ENCODE measurements at places on chromosomes 3 and 15.

GRCh38 chr15:29456964-29457363 lies 187.3 kb upstream of the NSMCE3 start:
- no peak for DNase-seq

GRCh38 chr3:50630877-50631276 lies 13.9 kb downstream of the MAPKAPK3 start:
- peak; percentile 57 for DNase-seq

DNA sequence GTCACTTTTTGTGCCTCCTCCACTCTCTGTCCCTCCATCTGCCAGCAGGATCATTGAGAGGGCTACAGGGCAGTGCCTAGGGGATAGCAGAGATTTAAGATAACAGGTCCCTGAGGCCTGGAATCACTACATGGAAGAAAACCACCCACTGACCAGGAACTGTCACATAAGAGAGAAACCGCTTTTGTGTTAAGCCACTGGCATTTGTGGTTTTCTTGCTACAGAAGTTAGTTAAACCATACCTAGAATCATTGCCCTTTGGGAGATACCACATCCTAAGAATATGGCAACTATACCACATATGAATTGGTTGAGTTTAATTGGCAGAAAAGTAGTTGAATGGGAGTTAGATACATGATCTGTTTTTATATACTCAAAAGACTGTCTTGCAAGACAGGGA lies 112.8 kb upstream of the LPP start:
- no peak for DNase-seq

- no peak for DNase-seq
These were observed 18.4 kb downstream of the TM4SF18 start for GRCh38 chr3:149314807-149315578.

DNA sequence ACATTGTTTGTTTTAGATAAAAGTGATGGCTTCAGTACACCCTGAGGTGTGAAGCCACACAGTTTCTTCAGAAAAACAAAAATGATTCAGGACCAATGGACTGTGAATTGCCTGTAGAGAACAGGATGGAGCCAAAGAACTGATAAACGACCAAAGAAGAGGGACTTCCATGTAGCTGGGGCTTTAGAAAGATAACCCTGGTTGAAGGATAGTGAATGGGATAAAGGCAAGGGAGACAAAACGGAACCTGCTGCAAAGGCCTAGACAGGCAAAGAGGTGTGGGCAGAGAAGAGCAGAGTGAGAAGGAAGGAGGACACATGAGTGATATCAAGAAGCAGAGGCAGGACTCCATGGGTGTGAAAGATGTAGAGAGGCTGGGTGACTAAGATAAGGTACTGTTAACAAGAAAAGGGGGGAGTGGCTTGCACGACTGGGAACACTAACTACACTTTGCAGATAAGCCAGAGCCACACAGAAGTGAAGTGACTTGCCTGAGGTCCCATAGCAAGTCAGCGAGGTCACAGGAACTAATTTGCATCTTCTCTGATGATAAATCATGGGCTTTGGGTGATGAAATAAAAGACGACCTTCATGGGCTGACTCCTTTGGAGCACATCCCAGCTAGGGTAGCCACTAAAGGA lies 44.3 kb downstream of the RAB6B start:
- no peak for DNase-seq

GRCh38 chr3:63462732-63463131 lies 184.6 kb downstream of the SYNPR start:
- no peak for DNase-seq

GRCh38 chr3:108301695-108302404 lies 5.5 kb downstream of the HHLA2 start:
- DNase-seq: no peak

DNA sequence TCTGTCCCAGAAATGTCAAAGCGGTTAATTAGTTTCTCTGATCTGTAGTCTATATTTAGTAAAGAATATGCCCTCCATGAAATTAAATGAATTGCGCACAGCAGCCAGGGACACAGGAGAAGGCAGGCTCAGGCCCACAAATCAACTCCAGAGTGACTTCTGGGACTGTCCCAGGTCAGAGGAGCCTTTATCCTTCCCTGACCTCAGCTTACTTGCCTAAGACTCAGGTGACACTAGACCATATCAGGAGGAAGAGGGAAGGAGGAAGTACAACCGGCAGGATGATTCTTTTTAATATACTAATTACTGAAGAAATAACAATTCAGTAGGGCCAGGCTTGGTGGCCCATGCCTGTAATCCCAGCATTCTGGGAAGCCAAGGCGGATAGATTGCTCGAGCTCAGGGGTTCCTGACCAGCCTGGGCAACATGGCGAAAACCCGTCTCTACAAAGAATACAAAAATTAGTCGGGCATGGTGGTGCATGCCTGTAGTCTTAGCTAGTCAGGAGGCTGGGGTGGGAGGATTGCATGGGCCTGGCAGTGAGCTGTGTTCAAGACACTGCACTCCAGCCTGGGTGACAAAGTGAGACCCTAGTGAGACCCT lies 1.8 kb upstream of the GPR15 start:
- DNase-seq: no peak

DNA sequence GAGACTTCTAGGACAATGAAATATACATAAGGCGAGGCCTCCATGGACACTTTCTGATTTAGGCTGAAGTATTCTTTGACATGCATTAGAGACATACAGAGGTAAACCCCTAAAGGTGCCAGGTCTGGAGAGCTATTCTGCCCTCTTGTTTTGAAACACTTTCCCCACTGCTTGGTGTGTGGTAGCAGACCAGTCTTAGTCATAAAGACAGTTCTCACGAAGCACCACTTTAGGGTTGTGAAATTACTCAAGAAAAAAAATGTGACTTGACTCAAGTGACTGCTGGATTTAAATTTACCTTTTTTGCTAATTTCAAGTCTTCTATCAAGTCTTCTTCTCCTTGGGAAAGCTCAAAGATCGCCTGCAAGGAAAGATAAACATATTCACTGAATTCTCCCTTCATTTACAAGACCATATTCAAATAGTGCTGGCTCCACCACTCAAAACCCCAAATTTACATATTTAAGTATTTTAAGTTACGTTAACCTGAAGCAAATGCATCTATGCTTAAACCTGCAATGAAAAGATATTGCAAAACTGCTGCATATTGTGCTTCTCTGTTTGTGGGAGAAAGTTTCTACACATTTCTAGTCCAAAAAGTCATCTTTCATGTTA lies 48.4 kb downstream of the ARHGEF3 start:
- no peak for DNase-seq

DNA sequence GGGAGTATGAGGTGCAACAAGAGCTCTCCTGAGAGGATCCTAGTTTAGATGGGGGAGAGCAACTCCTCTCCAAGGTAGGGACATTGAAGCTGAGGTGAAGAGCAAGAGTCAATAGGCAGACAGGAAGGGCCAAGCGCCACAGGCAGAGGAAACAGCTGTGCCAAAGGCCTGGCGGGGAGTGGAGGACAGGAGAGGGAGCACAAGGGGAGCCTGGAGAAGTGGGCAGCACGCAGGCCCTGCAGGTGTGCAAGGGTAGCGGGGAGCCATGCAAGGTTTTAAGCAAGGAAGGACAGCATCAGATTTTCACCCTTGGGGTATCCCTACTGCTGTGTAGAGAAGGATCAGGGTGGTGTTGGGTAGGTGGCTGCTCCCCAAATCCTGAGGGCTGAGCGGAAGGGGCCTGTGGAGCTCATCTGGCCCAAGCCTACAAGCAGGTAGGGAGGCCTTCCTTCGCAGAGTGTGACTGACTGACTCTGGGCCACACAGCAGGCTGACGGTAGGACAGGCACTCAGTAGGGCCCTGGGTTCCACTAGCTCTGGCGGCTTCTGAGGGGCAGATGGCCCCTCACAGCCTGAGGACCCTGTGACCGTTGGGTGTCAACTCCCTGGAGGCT lies 13.3 kb downstream of the CHST13 start:
- no peak for DNase-seq

GRCh38 chr3:70315021-70315420 lies 2.6 kb upstream of the MDFIC2 start:
- no peak for DNase-seq

- DNase-seq: no peak
These were observed 561 bp upstream of the CPLX3 start for GRCh38 chr15:74825866-74826265.

DNA sequence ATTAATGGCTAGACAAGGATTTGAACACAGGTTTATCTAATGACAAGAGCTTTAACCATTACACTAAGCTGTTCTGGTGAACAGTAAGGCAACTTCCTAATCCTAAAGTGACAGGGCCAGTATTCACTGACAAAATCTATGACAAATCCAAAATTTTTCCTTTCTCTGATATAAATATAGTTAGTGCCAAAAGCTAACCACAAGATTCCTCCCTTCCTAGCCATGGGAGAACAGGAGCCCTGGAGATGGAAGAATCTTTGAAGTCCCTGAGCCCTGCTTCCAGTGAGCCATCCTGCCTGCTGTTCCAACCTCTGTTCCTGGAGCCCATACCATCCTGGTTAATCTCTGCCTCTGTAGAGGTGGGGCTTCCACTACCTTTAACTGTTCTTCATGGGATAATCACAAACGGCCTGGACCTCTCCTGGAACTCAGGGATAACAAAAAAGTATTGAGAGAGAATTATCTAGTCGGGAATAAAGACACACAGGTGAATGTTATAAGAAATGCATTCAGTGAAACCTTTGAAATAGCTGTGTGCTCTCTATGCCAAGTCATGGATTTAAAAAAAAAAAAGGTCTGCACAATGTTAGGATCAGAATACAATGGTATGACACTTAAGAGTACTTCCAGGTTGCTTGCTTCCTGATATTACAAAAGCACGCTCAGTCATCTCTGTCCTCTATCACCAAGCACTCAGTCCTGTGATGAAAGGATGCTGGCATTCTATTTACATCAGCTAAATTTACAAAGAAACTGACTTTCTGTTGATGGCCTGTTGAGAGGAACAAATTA lies 235.8 kb downstream of the SUCLG2 start:
- DNase-seq: no peak

GRCh38 chr15:98363416-98363815 lies 284.9 kb upstream of the IGF1R start:
- DNase-seq: no peak

- DNase-seq: peak; percentile 12
These were observed 115.5 kb upstream of the C2CD4B start for GRCh38 chr15:62280625-62281024.

GRCh38 chr3:73719861-73720260 lies 95.1 kb upstream of the PDZRN3 start:
- no peak for DNase-seq

- no peak for DNase-seq
These were observed 677.0 kb downstream of the PLOD2 start for GRCh38 chr3:145483992-145484391.

GRCh38 chr15:29945943-29946596 lies 123.8 kb upstream of the TJP1 start:
- no peak for DNase-seq

DNA sequence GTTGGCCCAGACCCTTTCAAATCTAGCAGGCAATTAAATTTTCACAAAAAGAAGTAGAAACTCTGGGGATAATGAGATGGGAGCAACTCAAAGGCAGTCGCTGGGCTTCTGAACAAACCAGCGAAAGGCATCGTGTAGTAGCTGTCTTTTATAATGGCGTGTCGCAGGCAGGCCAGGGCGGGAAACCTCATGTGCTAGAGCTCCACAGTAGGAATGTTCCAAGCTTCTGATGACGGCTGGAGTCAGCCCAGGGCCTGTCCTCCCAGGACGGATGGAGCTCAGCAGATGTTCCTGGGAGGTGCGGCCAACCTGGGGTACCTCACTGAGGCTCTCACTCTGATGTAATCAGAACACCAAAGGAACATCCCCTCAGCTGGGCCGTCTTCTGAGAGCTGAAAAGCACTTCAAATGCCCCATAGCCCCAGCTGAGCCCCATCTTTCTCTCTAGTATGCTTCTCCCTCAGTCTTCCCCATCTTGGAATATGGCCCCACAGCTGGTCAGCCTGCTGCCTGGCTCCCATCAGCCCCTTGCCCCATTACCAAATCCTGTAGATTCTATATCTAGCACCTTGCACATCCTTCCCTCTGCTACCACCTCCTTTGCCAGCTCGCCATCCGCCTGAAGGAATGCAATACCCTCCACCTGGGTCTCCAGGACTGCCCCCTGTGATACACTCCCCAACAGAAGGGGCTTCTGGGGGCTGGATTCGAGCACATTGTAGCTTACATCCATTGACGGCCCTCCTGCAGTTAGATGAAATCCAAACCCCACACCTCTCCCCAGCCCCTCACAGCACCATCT lies 54.9 kb upstream of the ATP2B2 start:
- DNase-seq: no peak

GRCh38 chr3:34570916-34571705 lies 772.7 kb downstream of the PDCD6IP start:
- no peak for DNase-seq

- DNase-seq: no peak
These were observed 753 bp downstream of the ITGB5 start for GRCh38 chr3:124886168-124887056.

DNA sequence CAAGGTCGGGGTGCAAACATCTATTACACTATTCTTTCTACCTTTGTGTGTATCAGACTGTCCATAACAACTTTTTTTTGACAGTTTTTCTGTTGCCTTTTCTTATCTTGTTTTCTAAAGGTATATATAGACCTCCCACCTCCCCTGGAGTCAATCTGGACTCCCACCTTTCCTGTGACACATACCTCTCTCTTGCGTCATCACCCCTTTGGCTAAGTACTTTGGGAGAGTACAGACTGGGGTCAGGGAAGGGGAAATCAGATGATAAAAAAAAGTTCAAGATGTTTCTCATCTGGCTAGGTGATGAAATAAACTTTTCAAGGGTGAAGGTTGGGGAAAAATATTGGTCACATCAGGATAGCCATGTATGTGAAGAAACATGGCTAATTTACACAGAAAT lies 17.2 kb downstream of the TSPAN3 start:
- DNase-seq: no peak

DNA sequence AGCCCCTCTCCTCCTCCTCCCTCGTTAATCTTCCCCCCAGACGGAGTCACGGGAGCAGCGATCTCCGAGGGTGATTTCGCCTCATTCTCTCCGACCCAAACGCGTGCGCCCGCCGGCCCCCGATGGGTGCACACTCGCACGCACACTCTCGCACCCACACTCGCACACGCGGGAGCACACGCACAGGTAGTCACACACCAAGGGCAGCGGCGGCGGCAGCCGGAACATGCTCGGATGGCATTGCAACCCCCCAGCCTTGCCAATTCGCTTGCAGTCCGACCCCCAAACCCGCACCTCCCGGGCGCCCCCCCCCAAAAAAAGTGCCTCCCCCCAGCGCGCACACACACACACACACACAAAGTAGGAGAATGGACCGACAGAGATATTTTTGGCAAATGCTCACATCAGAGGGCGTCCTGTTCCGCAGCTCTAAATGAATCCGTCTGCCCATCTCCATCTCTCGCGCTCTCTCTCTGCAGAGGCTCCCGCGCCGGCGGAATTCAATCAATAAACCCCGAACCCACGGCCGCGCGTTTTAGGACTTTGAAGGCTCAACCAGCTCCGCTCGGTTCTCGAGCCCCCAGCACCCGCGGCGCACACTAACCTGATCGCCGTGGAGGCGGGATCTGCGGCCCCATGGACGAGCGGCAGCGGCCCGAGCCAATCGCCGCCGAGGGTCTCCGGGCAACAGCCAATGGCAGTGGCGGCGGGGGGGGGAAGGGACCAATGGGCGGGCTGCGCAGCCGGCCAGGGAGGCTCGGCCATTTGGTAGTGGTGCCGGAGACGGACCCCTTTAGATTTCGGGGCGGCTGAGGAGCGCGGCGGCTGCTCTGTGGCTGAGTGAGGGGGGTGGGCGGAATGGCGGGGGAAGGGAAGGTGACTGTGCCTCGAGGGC lies at the start of gene ANP32A:
Gene ANP32A, minus strand, starts transcription at position 601 of the 895 bp plus-strand sequence. Its CDS starts 144 bp downstream, at position 457.
- peak; percentile 81 for DNase-seq

GRCh38 chr3:30356866-30357753 lies 249.3 kb upstream of the TGFBR2 start:
- no peak for DNase-seq

- no peak for DNase-seq
These were observed 33.8 kb upstream of the ACP3 start for GRCh38 chr3:132283440-132283839.

GRCh38 chr3:50158530-50159146 lies 3.5 kb downstream of the SEMA3F start:
- no peak for DNase-seq

Measured in NCI-H748 treated with DMSO at 0.1 percent for 48 hours (cell line).